OCI-LY7 (cell line): ENCODE measurements at places on chromosomes 12 and 14. TPM values are rescaled to one million over a fixed set of nuclear protein-coding genes. Genes with fewer than 3 reads are reported as not detected.

Gene KLRB1
- total RNA-seq = not detected in 2 replicates

Gene ANKRD33
- total RNA-seq = not detected in 2 replicates

Gene KCNC2
- not detected in 2 replicates for total RNA-seq

Gene SLC25A47
- total RNA-seq = not detected in 2 replicates

Gene ANKRD52
- total RNA-seq = 35.0 and 35.6 TPM in 2 replicates

DNA sequence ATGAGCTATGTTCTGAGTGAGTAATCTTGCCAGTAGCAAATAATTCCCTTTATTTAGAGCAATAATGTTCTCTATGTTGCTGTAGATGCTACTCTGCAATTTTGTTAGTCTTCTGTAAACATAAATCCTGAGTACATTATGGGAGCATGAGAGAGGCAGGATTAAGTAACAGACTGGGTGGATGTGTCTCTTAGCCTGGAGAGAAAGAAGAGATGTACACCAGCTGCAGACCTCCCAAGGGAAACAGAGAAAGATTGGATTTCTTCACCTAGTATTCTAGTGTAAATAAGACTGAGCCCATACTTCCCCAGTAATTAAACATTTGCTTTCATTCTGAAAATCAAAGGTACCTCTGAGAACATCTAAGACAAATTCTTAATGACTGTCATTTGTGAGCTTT lies 564.0 kb downstream of the TRHDE start:
- DNase-seq = no peak

GRCh38 chr14:99590746-99591555 lies 13.1 kb downstream of the CCDC85C start:
- DNase-seq = no peak

DNA sequence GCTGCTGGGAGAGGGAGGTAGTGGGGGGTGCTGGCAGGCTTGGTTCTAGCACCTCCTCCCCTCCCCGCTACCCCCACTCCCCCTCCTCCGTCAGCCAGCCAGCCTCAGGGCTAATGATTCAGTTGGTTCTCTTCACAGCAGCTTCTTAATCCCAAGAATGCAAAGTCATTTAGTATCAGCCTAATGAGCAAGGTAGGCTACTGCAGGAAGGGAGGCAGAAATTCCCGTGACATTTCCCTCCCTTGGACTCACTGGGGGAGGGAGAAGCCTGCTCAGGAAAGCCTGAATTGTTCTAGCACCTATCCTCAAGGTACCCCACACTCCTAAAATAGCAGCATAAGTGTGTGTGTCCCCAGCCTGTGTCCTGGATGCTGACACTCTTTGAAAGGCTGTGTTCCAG lies 29.8 kb downstream of the ITPK1 start:
- DNase-seq = no peak
